Uterus (tissue), 4 donors: ENCODE measurements at places on chromosomes 7 and 10.

- no peak for DNase-seq
Observed at GRCh38 chr10:98445200-98445812, 1.4 kb downstream of the HPS1 start.

- no peak for DNase-seq
Observed at GRCh38 chr7:84663224-84663623, 468.6 kb upstream of the SEMA3A start.

DNA sequence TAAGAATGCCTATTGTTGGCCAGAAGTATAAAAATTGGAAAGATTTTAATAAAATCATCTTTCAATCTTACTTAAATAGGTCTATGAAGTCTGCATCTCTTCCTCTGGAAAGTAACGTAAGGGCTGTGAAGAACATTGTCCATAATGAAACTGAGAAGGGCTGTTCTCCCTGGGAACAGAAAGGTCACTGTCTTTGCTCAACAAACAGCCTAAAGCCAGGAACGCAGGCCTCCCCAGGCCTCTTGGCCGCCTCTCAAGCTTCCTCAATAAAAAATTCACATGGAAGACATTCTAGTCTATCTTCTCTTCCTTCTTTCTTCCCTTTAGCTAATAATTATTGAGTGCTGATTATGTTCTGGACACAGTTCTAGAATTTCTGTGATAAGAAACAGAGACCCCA is 9.1 kb upstream of the IDI2 start:
- DNase-seq = no peak

DNA sequence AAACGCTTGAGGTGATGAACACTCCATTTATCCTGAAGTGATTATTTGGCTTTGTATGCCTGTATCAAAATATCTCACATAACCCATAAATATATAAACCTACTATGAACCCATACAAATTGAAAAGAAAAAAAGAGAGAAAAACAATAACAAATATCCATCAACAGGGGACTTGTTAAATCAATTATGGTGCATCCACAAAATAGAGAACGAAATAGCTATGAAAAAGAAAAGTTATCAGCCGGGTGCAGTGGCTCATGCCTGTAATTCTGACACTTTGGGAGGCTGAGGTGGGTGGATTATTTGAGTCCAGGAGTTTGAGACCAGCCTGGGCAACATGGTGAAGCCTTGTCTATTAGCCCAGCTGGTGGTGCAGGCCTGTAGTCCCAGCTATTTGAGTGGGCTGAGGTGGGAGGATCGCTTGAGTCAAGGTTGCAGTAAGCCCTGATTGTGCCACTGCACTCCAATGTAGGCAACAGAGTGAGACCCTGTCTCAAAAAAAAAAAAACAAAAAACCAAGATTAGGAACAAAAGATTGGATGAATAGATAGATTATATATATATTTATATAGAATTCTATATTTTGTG is 30.6 kb upstream of the IFRD1 start:
- DNase-seq = no peak

GRCh38 chr10:84004221-84004620 is 135.1 kb upstream of the GHITM start:
- no peak for DNase-seq

DNA sequence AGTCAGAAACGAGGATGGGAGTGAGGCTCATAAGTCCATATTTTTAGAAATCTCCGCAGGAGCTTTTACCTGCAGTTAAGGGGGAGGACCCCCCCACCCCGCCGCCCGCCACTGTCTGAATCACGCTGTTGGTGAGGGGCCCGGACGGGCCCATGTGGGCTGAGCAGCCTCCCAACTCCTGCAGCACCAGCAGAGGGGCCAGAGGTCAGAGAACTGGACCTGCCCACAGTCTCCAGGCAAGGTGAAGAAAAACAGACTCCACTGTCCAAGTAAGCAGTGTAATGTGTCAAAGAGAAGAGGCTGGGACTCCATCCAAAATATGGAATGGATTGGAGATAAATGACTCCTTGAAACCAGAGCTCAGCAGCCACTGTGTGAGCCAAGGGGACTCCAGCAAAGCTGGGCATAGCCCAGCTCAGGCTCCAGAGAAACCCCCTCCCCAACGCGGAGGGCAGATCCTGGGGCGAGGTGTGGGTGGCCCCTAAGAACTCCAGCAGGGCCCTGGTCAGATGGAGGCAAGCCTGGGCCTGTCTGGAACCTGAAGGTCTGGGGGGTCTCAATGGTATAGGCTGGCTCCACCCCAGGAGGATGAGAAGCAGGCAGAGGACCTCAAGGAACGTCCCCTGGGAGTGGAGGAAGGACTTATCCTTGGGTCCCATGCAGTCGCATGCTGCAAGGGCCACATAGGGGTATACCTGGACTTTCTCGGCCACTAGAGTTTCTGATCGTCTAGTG is 128.5 kb upstream of the TNS3 start:
- DNase-seq = peak; percentile 79

GRCh38 chr7:27933671-27934565 is 194.0 kb downstream of the TAX1BP1 start:
- no peak for DNase-seq

GRCh38 chr10:18868919-18869318 is 179.7 kb upstream of the MALRD1 start:
- no peak for DNase-seq

- DNase-seq = no peak
Observed at GRCh38 chr7:44811093-44811492, 14.6 kb downstream of the PPIA start.

DNA sequence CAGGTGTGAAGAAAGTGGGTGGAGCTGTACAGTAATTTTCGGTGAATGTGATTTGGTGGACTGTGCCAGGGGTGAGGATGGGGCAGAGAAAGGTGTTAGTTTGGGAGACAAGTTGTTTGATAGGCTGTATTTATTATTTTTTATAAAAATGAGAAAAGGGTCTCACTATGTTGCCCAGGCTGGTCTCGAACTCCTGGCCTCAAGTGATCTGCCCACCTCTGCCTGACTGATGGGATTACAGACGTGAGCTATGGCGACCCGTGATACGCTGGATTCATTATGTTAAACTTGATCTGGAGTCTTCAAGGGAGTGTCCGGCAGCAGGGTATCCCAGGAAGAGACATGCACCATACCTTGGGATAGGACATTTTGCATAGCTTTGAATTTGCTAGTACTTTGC is 1.3 kb downstream of the KAT6B start:
- DNase-seq = no peak

DNA sequence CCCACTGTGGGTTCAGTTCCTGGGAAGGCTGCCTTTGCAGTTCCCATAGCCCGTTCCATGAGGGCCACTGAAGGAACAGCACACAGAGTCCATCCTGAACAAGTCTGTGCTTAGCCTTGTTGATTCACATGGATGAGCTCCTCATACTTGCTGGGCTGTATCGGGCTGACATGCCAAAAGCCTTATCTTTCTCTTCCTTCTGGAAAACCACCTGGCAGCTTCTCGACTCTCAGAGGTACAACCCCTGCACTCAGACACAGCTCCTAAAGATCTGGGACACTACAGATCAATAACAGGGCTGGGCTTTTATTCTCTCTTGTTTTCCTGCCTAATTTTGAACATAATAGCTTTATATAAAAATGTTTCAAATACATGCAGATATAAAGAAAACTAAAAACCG is 667.2 kb downstream of the SDK1 start:
- no peak for DNase-seq

GRCh38 chr10:18474118-18474455 is 177.3 kb downstream of the NSUN6 start:
- no peak for DNase-seq

GRCh38 chr10:5817322-5818047 is 4.3 kb upstream of the GDI2 start:
- DNase-seq = no peak

- DNase-seq = no peak
Observed at GRCh38 chr7:47669901-47670384, 88.0 kb upstream of the TNS3 start.

DNA sequence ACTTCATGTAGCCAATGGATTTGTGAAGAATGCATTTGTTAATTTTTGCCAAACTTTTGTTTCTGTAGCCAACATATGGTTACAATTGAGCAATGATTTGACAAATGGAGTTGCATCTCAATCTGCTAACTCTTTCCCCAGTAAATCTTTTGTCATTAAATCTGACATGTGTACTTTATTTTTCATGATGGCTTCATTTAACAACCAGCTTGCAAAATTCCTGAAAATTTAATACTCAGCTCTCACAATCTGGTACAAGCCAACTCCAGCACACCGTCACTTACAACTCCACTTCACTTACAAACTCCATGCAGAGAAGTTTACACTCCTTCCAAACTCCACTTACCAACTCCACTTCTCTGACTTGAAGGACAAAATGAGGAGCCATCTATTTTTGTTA is 26.5 kb upstream of the HIBADH start:
- DNase-seq = no peak

GRCh38 chr7:12490107-12490688 is 80.3 kb upstream of the SCIN start:
- DNase-seq = no peak

- DNase-seq = no peak
Observed at GRCh38 chr7:135277161-135277560, 43.5 kb downstream of the STRA8 start.

DNA sequence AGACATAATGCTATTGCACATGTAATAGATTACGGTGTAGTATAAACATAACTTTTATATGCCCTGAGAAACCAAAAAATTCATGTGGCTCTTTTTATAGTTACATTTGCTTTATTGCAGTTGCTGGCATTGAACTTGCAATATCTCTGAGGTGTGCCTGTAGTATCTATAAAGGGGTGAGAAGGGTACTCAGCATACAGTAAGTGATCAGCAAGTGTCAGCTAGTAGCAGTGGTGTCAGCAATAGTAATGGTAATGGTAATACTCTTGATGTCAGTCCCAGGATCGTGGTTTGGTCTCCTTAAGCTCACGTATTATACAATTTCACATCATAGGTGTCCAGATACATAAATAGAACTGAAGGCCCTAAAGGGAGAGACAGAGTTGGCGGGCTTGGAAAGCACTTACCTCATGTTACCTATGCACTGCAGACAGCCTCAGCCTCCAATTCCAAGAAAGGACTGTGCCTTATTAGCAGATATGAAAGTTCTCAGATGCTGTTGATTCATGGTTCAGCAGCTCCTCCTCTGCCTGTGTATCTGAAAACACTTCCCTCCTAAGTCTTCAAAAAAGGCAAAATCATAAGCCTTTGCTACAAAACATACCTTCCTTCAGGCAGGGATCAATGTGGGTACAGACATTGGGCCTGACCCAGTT is 6.6 kb upstream of the GIMAP7 start:
- no peak for DNase-seq

GRCh38 chr10:95403700-95404461 is 113.1 kb upstream of the PDLIM1 start:
- DNase-seq = no peak

GRCh38 chr7:37832194-37832593 is 16.2 kb upstream of the NME8 start:
- DNase-seq = peak; percentile 76

- DNase-seq = no peak
Observed at GRCh38 chr7:20222219-20222828, 5.1 kb upstream of the MACC1 start.

- DNase-seq = no peak
Observed at GRCh38 chr7:135291809-135292253, 58.2 kb downstream of the STRA8 start.

DNA sequence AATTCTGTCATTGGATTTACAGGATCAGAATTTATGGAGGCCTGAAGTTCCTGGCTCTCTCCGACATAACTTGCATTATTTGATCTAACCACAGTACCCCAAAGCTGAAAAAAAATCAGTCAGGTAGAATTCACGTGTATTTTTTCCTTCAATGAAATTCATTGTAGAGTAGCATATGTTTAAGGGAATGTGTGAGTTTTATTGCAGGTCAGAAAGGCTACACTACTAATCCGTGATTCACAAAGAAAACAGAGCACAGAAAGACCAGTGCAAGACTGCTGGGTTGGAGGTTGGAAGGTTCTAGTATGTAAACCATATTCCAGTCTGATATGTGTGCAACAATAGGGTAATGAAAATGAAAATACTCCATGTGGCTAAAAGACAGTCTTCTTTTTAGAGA is 247.0 kb upstream of the FERD3L start:
- no peak for DNase-seq

DNA sequence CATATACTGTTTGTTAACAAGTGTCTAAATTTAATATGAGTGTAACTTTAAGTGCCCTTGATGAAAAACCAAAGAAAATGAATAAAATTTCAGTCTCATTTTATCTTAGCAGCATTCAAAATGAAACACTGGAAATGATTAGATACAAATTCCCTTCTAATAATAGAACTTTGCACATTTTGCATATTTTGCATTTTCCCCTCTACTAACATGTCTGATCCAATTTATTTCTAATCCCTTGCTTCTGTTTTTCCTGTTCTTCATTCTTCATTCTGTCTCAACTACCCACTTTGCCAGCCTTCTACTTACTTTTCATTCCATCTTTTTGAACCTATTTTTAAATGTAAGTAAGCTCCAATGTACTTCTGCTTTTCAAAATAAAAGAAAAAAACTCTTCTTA is 42.7 kb upstream of the SEMA3D start:
- DNase-seq = no peak

DNA sequence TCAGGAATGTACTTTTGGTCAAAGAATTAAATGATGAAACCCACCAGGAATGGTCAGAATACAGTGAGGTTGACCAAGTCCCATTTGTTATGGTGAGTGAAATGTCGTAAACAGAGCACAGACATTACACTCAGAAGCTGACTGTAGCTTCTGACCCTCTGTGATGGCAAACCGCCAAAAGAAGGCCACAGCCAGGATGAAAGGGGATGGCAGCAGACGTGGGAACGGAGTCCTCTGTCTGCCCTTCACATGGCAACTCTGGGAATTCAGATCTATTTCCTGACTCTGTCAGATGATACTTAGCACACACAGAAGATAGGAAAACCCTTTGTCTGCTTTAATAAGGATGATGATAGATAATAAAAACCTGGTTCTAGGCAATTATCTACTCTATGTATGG is 757.1 kb downstream of the SORCS3 start:
- DNase-seq = no peak

DNA sequence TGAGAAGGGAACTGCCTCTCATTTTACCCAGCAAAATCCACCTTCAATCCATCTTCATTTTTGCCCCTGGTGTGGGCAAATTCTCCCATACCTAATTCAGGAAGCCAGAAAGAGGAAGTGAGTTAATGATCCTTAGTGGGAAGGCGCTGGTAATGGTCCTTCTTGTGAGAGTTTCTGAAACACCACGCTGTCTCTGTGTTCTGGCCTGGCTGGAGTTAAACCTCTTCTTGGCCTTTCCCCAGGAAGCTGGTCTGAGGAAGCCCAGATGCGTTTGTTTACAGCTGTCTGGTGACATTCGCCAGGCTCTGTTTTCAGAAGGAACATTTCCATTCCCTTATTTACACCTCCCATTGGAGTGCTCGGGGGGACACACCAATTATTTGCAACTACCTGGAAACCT is 24.3 kb downstream of the HTRA1 start:
- DNase-seq = no peak

DNA sequence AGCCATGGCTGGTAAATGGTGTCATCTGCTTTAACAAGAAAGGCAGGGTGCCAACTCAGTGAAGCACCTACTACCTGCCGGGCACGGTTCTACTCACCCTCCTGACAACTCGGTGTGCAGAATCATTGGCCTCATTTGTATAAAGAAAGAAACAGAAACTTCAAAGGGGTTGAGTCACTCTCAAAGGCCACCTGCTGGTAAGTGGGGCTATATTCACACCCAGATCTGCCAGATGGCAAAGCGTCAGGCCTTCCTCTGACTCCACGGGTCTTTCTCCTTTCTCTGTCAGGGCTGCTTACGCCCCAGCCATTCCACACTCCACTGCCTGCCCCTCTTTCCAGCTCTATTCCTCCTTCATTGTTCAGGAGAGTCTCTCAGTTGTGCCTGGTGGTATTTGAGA is 309.2 kb downstream of the GFRA1 start:
- no peak for DNase-seq
